Epithelial cell of alveolus of lung (primary cell): ENCODE measurements at places on chromosomes 1 and 21. TPM values are rescaled to one million over a fixed set of nuclear protein-coding genes. Genes with fewer than 3 reads are reported as not detected.

The CHML gene
- 10.3 and 14.8 TPM in 2 replicates for total RNA-seq

The SLC9C2 gene
- not detected in 2 replicates for total RNA-seq

The NUP210L gene
- not detected in 2 replicates for total RNA-seq

The GPN2 gene
- total RNA-seq, result 11.2 and 15.1 TPM in 2 replicates
